Small intestine (tissue), 16 donors: ENCODE measurements at places on chromosomes 2 and 18. TPM values are rescaled to one million over a fixed set of nuclear protein-coding genes. Genes with fewer than 3 reads are reported as not detected.

GRCh38 chr2:84115173-84115857 lies 343.8 kb downstream of the SUCLG1 start:
- DNase-seq = no peak

DNA sequence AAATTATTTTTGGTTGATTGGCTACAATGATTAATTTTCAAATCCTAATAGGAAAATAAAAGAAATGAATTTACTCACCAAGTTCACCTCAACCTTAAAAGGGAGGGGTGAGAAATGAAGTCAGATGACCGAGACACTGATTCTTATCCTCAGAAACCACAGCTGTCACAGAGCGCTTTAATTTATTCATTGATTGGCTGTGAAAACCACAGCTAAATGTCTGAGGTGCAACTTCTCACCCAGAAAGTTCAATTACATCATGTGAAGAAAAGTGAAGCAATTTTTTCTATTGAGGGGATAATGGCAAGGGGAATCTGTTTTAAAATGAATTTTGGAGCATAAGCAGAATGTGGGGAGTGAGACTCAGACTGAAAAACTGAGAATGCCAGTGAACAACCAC lies 128.4 kb downstream of the RNF152 start:
- DNase-seq = no peak

DNA sequence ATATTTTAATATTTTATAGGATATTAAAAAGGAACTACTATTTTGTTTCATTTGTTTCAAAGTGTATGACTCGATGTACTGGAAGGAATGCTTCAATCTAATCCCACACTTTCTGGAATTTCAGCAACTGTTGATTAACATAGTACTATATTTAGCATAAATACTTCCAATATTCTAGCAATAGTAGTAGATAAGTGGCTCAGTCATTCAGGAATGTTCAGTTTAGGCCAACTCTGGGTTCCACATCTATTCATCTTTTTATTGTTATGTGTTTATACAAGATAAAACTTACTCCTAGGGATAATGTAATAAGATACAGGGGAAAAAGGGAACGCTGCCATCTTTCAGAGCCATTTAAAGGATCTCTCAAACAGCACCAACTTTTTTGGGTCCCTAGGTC lies 22.3 kb upstream of the ORC2 start:
- no peak for DNase-seq

DNA sequence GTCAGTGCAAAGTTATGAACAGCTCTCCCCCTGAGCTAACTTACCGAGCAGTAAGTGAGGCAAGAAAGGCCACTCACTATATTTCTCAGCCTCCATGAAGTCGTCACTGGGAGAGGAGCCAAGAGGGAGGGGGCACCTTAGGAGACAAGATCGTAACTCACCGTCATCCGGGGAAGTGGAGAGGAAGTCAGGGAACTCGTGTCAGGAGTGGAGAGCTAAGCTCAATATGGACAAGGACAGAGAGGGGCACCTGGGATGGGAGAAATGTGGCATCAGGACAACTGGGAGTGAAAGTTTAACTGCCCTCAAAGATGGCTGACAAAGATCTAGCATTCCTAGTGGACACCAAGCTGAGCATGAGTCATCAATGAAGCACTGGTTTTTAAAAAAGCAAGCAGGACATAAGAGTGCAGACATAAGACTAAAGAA lies 37.1 kb downstream of the BCL11A start:
- DNase-seq = no peak

- DNase-seq = peak; percentile 45
Observed at GRCh38 chr2:152861349-152861942, 143.0 kb downstream of the ARL6IP6 start.

CXCR4 gene
- polyA plus RNA-seq = 24.8 TPM

CMPK2 gene
- 9.5 TPM for polyA plus RNA-seq

FAM110C gene
- polyA plus RNA-seq = 6.2 TPM
